ENCODE measurements at places on chromosomes 4 and X.
A peak's percentile ranks its signal among the peaks of the same experiment; 100 is the strongest.

GRCh38 chr4:15809058-15809457 lies 30.9 kb downstream of the CD38 start:
- DNase-seq = no peak

DNA sequence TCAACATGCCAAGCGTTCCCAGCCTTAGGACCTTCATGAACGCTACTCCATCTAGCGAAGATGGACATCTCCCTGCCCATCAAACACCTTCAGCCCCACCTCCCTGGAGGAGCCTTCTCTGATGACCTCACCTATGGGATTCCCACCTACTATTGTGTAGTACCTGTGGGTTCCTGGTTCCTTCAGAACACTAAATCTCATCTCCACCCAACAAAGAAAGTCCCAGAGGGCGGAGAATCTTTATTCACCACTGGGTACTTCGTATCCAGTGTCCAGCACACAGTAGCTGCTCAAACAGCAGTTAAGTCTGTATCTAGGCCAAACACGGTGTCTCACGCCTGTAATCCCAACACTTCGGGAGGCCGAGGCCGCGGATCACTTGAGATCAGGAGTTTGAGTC lies 10.1 kb downstream of the RBM47 start:
- no peak for DNase-seq

- no peak for DNase-seq
These were observed 11.6 kb downstream of the IL15 start for GRCh38 chr4:141647966-141648365.

DNA sequence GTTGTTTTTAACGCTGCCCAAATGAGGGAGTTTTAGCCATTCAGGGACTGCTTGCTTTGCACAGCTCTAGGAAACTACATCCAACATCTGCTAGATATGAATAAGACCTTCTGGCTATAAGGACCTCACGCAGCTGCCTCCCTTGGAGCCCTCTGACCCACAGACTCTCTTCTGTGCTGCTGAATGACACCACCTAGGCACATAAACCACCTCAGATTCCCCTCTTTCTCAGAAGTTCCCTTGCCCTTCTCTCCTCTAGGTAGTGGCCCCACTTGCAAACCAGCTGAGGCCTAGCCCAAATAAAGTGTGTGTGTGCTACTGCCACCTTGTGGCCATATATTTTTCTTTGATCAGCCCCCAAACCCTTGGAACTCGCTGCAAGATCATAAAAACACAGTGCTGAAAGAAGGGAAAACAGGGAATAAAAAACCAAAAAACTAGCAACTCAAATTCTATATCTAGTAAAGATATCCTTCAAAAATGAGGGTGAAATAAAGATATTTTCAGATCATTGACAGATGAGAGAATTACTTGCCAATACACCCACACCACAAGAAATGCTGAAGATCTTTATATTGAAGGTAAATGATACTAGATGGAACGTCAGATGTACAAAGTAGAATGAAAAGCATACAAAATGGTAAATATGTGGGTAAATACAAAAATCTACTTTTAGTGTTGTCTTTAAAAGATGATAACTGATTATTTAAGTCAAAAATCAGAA lies 265.9 kb downstream of the ADAMTS3 start:
- peak; percentile 5 for DNase-seq

GRCh38 chrX:3522101-3522650 lies 175.7 kb upstream of the MXRA5 start:
- DNase-seq = no peak

- DNase-seq = no peak
These were observed 58.2 kb upstream of the DYNLT3 start for GRCh38 chrX:37905436-37906147.

DNA sequence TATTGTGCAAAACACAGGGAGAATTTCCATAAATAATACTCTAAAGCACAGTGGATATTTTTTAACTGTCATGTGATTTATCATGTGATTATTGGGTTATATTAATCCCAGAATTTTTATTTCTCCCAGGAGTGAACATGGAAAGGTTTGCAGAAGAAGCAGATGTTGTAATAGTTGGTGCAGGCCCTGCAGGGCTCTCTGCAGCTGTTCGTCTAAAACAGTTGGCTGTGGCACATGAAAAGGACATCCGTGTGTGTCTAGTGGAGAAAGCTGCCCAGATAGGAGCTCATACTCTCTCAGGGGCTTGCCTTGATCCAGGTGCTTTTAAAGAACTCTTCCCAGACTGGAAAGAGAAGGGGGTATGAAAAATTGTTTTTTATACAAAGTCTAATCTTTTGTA lies 10.0 kb downstream of the ETFDH start:
- DNase-seq = no peak

- DNase-seq = no peak
These were observed 138.8 kb downstream of the DCTD start for GRCh38 chr4:182778222-182778982.

GRCh38 chr4:35802644-35803043 lies 441.7 kb downstream of the ARAP2 start:
- no peak for DNase-seq

GRCh38 chrX:154478728-154479622 lies at the start of gene LAGE3:
Gene LAGE3, minus strand, starts transcription at chrX:154479281. Its CDS starts 366 bp downstream, at chrX:154478915.
- peak; percentile 88 for DNase-seq

DNA sequence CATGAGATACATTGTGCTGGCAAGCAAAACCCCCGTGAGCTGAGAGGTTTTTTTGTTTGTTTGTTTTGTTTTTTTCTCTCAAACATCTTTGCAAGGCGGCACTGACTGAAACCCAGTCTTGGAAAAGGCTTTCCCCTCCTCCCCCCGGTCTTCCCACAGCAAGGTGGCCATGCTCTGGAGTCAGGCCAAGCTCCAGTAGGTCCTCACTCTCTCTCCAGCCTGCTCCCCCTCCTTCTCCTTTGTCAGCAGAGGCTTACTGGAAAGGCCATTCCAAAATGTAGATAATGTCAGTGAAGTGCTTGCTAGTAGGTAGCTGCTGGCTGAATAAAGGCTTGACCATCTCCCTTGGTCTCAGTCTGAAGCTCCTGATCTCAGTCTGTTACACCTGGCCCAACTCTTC lies 32.6 kb downstream of the FRMPD3 start:
- no peak for DNase-seq

DNA sequence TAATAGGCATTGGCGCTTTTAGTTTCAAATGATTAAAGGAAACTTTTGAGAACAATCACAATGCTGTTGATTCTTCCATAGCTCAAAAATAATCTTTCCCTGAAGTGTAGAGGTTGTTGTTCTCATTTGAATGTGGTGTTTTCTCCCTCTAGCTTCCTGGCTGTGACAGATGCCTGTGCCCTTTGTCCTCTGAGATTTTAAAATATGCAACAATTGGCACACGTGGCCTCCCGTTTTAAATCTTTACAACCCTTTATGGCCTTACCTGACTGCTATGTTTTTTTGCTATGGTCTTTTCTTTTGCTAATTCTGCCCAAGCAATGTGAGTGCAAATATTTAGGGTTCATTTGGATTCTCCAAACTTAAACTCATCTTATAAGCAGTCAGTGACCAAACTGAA lies 22.9 kb upstream of the CASK start:
- no peak for DNase-seq

DNA sequence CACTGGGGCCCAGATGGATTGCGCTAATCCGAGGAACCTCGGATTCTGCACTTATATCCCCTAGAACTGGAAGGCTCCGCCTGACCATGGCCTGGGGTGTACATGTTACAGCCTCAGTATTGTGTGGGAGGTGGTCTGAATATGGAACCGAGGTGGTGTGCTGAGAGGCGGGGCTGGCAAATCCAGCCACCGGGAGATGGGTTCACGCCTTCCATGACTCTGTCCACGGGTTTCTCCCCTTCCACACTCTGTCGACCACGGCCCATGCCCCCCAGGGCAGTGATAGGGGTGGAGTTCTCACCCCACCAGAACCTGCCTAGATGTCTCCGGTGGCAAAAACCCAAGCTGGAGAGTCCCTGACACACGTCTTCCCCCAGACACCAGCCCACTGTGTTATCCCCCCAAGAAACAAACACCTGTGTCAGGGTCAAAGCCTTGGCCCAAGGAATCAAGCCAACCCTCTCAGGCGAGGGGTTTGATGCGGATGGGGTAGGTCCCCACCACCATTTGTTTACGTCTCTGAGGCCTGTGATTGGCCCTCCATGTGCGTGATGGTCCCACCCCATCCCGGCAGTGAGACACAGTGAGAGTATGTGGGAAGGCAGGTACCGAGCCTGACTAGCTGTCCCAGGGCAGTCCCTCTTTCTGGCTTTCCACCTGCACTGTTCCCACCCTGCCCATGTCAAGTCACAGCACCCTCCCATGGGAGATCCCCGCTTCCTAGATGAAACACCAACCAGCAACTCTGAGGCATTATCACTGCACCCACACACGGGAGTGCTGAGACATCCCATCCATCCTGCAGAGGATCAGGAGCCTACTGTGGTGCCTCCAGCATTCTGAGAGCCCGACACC lies 6.6 kb upstream of the LOC101059915 start:
- DNase-seq = no peak

GRCh38 chr4:95272797-95273196 lies 276.0 kb downstream of the UNC5C start:
- DNase-seq = no peak

DNA sequence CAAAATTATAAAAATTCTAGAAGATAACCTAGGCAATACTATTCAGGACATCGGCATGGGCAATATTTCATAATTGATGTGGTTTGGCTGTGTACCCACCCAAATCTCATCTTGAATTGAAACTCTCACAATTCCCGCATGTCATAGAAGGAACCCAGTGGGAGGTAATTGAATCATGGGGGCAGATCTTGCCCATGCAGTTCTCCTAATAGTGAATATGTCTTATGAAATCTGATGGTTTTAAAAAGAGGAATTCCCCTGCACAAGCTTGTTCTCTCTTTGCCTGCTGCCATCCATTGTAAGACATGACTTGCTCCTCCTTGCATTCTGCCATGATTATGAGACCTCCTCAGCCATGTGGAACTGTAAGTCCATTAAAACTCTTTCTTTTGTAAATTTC lies 77.7 kb downstream of the DDX60 start:
- DNase-seq = no peak

- no peak for DNase-seq
These were observed 415.8 kb downstream of the STIM2 start for GRCh38 chr4:27276307-27277073.

- DNase-seq = no peak
These were observed 67.5 kb downstream of the RBM47 start for GRCh38 chr4:40562208-40562607.

DNA sequence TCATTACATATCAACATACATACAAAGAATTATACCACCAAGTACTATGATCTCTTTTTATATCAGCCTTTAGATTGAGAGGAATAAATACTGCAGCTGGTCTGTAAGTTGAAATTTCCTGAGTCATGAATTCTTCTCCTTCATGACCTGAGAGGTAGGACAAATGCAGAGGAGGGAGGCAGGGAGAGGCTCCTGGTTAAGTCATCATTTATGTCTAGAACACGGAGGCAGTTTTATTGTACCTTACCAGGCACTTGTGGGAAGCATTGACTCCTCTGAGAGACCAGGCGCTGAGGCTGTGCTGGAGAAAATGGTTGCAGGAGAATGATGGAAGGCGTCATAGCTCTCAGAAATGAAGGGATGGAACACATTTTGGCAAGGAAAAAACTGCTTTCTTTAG lies 12.5 kb upstream of the CASK start:
- DNase-seq = no peak

GRCh38 chr4:130092187-130093015 lies 996.4 kb downstream of the C4orf33 start:
- DNase-seq = no peak

DNA sequence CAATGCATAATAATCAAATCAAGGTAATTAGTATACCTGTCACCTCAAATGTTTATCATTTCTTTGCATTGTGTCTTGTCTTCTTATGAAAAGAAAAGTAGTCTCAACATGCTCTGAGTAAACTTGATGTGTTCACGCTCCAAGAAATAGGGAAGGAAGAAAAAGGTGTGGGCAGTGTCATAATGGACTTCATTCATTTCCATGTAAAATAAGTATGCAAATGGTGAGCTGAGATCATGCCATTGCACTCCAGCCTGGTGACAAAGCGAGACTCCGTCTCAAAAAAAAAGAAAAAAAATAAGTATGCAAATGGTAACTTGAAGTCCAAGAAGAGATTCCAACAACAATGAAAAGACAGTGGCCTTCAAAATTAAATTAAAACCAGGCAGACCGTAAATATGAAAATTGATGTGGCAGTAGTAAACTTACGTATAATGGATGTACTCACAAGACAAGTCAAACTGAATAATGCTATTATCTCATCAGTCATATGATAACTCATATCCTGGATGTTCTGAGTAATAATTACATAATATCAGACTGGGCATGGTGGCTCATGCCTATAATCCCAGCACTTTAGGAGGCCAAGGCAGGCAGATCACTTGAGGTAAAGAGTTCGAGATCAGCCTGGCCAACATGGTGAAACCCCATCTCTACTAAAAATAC lies 6.0 kb upstream of the CWH43 start:
- no peak for DNase-seq

All from effector CD4-positive, alpha-beta T cell (primary cell).